Liver (tissue), 10 donors: ENCODE measurements at places on chromosomes 6 and 20. TPM values are rescaled to one million over a fixed set of nuclear protein-coding genes. Genes with fewer than 3 reads are reported as not detected.

DNA sequence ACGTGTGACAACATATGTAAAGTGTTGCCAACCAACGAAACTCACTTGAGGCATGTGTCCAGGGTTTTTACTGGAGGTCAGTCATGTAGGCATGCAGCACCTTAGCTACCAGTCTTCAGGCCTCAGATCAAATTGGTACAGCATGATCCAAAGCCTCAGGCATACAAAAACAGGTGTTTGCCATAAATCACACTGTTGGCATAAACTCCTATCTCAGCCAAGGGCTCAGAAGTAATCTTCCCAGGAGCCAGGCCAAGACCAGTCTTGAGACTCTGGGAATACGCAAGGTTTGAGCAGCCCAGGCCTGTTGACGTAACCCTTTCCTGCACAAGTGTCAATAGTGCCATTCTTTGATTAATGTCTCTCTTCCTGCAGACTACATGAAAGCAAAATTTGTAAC is 163.5 kb downstream of the PRL start:
- DNase-seq = no peak

GRCh38 chr6:35728683-35729678 is 7.9 kb upstream of the ARMC12 start:
- no peak for DNase-seq

- no peak for DNase-seq
Measured at GRCh38 chr6:168292826-168293225, 26.8 kb downstream of the DACT2 start.

DNA sequence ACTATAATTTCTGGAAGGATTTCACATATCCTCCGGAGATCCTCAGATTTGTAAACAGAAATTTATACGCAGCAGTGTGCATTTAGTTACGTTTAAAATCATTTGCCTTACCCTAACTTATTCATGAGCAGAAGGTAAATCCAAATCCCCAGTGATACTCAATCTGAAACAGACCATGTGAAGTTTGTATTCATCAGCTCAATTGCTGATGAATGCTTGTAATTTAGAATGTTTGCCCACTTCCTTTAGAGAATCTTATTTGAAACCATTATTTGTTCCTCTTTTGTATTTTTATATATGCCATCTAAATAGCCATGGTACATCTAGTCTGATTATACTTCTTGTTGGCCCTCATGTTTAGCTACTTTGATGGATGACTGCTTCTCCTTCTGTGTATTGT is 15.4 kb downstream of the TAAR1 start:
- no peak for DNase-seq

DNA sequence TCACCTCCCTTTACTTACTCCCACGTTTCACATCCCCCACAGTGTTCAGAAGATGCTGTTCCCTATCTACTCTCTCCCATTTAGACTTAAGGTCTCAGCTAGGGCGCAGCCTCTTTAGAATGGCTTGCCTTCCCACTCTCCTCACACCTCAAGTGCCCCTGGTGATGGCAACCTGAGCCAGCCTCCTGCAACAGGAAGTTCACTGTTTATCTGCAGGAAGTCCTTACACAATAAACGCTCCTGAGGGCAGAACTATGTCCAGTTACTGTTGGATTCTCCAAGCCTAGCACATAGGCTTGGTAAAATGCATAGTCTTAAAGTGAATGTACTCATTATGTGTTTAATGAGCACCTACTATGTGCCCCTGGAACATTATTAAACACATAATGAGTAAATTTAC is 21.9 kb upstream of the RAB22A start:
- DNase-seq = no peak

DNA sequence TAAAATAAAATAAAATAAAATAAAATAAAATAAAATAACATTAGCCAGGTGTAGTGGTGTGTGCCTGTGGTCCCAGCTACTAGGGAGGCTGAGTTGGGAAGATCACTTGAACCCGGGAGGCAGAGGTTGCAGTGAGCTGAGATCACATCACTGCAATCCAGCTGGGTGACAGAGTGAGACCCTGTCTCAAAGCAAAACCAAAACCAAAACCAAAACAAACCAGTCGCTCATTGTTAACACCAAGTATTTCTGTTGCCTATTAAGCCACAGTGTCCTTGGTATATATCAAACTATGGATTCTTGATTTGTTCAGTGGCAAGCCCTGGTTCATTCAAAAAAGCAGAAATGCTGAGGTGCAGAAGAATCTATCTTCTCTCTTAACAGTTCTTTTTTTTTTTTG is 65.7 kb downstream of the PYGB start:
- no peak for DNase-seq

GRCh38 chr6:21798468-21798867 is 204.9 kb downstream of the SOX4 start:
- DNase-seq = no peak

- no peak for DNase-seq
Measured at GRCh38 chr20:37251825-37252477, 9.7 kb downstream of the GHRH start.

GRCh38 chr6:107066697-107067659 is 39.0 kb downstream of the MTRES1 start:
- DNase-seq = no peak

DNA sequence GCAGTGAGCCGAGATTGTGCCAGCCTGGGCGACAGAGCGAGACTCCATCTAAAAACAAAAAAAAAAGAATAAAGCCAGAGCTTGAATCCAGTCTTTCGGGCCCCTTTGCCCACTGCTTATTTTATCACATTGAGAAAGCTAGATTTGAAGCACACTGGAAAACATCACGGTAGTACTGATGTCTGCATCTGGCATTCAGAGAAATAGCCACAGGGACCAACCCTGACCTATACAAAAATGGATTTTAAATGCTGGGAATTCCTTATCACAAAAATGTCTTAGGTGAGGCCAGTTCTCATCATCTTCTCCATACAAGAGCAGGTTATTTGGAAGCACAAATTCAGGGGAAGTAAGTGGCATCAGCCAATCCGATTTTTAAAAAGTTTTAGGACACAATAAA is 49.5 kb downstream of the SLC35D3 start:
- no peak for DNase-seq

DNA sequence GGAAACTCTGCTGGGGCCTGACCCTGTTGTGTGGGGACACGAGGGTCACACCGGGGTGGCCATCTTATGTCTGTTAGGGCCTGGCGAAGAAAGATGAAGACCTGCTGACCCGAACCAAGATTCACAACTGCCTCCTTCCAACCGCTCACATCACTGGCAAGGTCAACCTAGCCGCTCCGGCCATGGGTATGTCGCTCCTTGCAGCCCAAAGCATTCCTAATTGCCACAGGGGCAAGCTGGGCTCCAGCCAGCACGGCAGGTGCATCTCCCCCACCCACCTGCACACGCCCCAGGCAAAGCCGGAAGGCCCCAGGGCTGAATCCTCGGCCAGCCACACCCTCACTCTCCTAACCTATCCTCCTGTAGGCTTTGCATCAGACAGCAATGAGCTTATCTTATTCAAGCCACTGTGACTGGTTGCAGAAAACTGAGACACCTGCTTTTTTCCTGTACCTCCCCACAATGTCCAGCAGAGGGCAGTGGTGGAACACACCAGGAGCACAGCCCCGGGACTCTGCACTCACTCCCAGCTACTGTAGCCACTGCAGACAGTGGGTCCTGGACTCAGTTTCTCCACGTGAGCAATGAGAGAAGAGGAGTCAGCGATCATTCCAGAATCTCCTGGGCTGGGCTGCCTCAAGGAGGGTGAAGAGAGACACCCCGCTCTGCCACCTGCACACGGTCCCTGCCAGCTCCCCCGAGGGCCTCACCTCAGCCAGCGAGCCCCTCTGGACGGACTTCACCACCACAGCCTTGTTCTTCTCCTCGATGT is 170.2 kb downstream of the PREX1 start:
- peak; percentile 76 for DNase-seq

DNA sequence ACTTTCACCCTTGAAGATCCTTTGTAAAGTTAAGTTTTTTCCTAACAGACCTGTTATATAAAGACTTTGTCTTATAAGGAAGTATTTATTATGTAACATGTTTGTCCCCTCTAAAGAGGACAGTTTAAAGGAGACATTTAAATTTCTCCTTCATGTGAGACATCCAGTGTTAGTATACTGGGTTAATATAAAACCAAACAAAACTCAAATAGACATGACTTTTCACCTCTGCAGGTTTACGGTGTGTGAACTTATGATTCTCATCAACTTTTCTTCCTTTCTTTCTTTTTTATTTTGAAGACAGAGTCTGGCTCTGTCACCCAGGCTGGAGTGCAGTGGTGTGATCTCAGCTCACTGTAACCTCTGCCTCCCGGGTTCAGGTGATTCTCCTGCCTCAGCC is 17.4 kb upstream of the MPC1 start:
- DNase-seq = no peak

DNA sequence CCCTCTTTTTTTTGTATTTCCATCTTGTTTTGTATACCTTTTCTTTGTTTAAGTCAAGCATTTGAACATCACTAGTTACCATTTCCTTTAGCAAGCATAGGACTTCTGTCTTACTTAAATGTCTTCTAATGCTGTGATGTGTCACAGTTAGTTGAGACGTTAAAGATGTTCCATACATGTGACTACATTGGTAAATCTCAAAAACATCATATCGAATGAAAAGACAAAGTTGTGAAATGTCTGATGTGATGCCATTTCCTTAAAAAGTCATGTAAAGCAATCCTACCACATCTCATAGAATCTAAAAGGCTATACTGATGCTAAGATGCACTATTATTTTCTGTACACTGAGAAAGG is 26.8 kb downstream of the SLC16A10 start:
- no peak for DNase-seq

DNA sequence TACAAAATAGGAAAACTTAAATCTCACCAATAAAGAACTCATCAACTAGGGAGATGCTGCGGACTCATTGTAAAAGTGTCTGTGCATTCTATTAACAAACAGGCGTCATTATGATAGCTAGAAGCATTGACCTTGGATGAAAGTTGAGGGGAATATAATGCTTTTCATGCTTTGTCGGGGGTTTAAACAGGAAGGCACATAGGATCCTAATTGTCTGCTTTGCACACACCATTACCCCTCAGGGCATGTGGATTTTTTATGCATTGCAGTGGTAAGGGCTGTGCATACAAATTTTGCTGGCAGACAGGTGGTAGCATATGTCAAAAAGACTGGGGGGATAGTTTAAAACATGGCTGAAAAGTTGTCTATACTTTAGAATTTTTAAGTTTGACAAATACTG is 447.9 kb upstream of the PLCB4 start:
- DNase-seq = no peak

GRCh38 chr6:3797231-3798054 is 45.9 kb upstream of the PXDC1 start:
- DNase-seq = no peak

DNA sequence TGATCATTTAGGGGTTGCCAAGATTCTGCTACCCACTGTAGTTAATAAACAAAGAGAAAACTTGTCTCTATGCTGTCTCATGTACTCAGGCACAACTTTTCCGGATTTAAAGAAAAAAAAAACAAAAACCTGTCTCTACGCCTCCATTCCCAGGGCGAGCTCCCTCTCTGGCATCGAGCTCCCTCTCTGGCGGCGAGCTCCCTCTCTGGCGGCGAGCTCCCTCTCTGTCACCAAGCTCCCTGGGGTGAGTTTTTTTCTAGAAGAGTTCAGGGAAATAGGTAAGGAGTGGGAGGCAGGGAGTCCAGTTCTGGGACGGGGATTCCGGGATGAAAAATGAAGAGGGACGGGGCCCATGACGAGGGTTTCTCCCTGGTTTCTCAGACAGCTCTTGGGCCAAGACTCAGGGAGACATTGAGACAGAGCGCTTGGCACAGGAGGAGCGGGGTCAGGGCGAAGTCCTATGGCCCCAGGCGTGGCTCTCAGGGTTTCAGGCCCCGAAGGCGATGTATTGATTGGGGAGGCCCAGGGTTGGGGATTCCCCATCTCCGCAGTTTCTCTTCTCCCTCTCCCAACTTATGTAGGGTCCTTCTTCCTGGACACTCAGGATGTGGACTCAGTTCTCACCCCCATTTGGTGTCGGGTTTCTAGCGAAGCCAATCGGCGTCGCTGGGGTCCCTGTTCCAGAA is 16.5 kb upstream of the HLA-A start:
- peak; percentile 44 for DNase-seq

LINC00237 gene
- not detected for polyA plus RNA-seq

CST1 gene
- polyA plus RNA-seq = not detected

SERAC1 gene
- polyA plus RNA-seq = 2.1 TPM

BTNL2 gene
- not detected for polyA plus RNA-seq

HLA-DOB gene
- polyA plus RNA-seq = 0.67 TPM

RFX6 gene
- polyA plus RNA-seq = not detected

HTR1B gene
- not detected for polyA plus RNA-seq

IYD gene
- 2.5 TPM for polyA plus RNA-seq

RBBP8NL gene
- not detected for polyA plus RNA-seq

KCNQ2 gene
- not detected for polyA plus RNA-seq
